A549 treated with CORT108297 at 1 μM for 4 hours (cell line): ENCODE measurements at places on chromosomes 13 and 19. TPM values are rescaled to one million over a fixed set of nuclear protein-coding genes. Genes with fewer than 3 reads are reported as not detected.

The TEX26 gene
- not detected in 5 replicates for total RNA-seq

The PLK5 gene
- 0.05 TPM in 1 of 5 replicates, not detected in the others for total RNA-seq

The CEACAM4 gene
- total RNA-seq, result not detected in 5 replicates

The DOCK6 gene
- 7.6 to 10.7 TPM (median 8.8 TPM) in 5 replicates for total RNA-seq

The SBK2 gene
- 1.6 to 2.8 TPM (median 2.3 TPM) in 5 replicates for total RNA-seq

The IGFL2 gene
- 0.32 to 1.3 TPM (median 0.74 TPM) in 5 replicates for total RNA-seq

The CEACAM16 gene
- total RNA-seq, result 0.09 to 0.24 TPM (median 0.10 TPM) in 4 of 5 replicates, not detected in the other

The CRB3 gene
- 3.0 to 6.1 TPM (median 5.2 TPM) in 5 replicates for total RNA-seq

The KLK12 gene
- total RNA-seq, result not detected in 5 replicates

The PRRG2 gene
- total RNA-seq, result 0.45 to 1.1 TPM (median 0.81 TPM) in 5 replicates
